NCI-H1417 (cell line): ENCODE measurements at places on chromosomes 6 and 20.

DNA sequence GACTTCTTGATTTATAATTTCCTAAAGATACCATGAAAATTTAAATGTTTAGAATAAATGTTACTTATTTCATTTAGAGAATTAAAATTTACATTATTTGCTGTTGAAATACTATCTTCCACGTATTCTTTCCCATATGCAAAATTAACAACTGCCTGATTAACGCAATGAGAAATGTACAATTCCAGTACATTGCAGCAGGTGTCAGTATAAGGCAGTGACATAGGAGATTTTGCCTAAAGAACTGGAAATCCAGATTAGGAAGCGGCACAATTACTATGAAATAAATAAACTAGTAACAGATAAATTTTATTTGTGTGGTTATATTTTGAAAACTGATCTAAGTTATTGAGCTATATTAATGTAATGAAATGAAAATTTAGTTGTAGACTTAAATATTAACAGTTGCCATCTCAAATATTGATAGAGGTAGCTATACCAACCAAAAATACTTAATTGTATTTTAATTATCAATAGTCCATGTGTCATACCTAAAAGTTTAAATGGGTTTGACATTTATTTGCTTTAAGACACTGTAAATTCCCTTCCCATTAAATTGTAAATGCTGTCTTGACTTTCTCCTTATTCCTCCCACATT, 300.2 kb downstream of the UTRN start:
- DNase-seq, result peak; percentile 38

DNA sequence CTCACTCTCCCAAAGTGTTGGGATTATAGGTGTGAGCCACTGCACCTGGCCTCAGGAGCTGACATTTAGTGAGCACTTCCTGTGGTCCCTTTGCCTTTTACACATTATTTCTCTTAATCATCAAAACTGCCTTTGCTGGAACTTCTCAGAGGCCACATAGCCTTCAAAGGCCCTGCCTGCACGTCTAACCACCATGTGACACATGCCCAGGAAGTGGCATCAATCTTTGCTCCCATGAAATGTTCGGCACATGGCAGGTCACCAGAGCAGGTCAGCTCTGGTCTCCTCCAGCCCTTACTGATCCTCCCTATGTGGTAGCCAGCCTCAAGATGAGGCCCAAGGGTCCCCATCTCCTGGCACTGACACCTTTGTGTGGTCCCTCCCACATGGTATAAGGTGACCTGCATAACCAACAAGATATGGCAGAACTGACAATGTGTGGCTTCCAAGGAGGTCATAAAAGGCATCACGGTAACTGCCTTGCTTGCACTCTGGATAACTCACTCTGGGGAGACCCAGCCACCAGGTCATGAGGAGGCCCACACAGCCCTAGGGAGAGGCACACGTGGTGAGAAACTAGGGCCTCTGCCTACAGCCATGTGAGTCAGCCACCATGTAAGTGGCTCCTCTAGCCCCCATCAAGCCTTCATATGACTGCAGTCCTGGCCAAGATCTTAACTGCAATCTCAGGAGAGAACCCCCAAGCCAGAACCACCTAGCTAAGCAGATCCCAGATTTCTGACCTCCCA, 28.8 kb upstream of the HMGA1 start:
- DNase-seq, result no peak

DNA sequence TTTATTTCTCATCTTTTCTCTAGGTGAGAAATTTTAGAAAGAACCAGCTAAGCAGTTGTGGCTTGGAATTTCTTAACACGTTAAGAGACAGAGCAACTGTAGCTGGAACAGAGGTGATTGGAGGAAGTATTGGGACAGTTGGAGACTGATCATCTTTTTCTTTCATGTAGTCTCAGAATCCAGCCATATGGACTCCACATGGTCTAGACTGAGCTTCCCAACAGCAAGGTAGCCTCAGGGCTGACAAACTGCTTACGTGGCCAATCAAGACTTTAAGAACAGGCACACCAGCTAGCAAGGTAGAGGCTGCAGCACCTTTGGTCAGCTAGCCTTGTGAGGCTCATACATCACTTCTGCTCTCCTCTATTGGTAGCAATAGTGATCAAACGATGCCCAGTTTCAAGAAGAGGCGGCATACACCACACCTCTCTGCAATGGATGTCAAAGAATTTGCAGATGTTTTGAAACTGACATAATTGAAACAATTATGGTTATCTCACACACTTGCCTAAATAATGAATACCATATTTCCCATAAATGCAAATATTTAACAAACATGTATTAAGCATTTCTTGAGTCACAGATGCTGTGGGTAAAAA, 590.5 kb upstream of the SLC35B3 start:
- no peak for DNase-seq

GRCh38 chr6:8130399-8130798, 28.1 kb upstream of the EEF1E1 start:
- DNase-seq, result no peak

DNA sequence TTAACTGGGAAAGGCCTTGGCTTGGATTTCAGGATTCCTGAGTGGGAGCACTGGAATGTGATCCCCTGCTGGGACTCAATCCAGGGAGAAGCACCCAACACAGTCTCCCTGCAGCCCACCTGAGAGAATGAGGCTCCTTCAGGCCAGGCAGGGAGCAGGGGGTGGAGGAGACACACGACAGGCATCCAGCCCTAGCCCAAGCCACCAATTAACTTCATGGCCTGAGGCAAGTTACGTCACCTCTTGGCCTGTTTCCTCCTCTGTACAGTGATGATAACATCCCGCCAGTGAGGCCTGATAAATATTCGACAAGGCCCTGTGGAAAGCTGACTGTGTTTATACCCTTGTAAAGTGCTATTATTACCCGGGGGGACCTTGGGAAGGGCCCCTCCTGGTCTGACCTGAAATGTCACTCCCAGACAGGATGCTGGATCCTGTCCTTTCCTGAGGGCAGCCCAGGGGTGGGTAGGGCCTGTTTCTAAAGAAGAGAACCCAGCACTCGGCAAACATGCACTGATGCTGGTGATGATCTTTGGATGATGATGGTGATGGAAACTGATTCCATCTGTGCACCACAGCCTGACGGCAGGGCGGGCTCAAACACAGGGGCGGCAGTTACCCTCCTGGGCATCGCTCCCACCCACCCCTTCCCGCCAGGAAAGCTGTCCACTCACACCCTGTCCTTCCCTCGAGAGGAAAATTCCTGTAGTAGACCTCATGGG, 12.4 kb downstream of the FRS3 start:
- peak; percentile 90 for DNase-seq

GRCh38 chr6:44010411-44011349, 116.6 kb downstream of the MRPL14 start:
- peak; percentile 65 for DNase-seq
